ENCODE measurements at places on chromosomes 11 and 22.

DNA sequence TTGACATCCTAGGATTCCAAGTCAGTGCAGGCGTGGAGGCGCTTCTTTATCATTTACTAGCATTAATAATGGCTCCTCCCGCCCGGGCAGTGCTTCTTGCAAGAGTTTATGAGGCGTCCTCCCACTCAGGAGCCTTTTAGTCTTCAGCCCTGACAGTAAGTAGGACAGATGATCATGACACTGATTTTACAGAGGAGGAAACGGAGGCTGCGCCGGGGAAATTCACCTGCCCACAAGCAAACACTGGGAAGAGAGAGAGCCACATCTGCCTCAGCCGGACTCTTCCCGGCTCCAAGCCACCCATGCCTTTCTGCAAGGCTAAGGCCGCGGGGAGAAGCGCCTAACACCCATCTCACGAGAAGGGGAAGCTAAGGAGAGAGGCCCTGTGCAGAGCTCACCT lies 35.9 kb downstream of the KIAA0930 start:
- peak; percentile 21 for DNase-seq

GRCh38 chr22:30832407-30832987 lies 136.1 kb downstream of the MORC2 start:
- peak; percentile 33 for DNase-seq

GRCh38 chr22:17893900-17894535 lies 119.7 kb upstream of the BID start:
- no peak for DNase-seq

DNA sequence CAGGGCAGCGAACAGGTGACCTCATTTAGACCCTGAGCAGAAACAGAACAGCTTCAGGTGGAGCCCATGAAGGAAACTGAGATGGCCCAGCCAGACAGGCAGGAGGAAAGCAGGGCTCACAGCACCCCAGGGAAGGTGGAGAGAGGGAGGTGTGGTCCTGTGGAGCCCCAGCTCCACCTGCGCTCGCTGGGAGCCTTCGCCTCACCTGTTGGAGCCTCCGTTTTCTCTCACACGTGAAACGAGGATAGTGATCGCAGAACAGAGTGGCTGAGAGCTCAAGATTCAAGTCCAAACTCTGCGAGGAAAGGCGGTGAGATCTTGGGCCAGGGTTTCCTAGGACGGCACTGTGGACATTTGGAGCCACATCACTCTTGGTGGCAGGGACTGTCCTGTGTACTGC lies 8.6 kb upstream of the CERK start:
- DNase-seq = no peak

GRCh38 chr11:65900125-65900898 lies at the start of gene FOSL1:
Gene FOSL1 (minus strand): TSS chr11:65900388. CDS start chr11:65900339, 49 bp downstream.
- peak; percentile 99 for DNase-seq
